ENCODE measurements at places on chromosomes 13 and 19. TPM values are rescaled to one million over a fixed set of nuclear protein-coding genes. Genes with fewer than 3 reads are reported as not detected.

DNA sequence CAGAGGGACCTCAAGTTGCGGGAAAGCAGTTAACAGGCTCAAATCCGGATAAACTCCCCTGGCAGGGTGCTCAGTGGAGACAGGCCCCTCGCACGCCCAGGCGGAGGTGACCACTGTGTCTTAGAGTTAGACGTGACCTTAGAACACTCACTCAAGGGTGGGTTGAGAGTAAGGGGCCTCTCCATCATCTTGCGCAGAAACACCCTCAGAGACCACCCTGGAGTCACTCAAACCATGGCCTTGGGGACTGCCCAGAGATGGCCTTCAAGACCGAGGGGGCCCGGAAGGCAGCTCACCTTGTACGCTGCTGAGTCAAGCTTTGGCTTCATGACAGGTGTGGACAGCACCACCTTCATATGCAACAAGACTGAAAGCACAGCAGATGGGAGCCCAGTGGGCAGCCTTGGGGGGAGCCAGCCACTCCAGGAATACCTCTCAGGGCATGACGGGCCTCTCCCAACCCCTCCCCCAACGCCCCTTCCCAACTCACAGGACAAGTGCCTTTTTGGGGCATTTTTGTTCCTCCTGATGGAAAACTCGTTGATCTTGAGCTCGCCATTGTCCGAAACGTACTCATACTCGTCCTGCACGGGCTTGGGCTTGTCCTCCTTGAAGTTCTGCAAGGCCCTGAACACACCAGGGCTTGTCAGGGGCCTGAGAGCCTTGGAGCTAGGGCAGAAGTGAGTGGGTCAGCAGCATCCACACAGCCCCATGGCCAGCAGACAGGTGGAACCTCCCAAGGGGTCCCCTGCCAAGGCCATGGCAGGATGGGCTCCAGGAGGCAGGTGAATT is 229.2 kb downstream of the TUBA3C start:
- DNase-seq, result no peak

GRCh38 chr13:38743466-38743865 is 56.6 kb downstream of the FREM2 start:
- DNase-seq, result no peak

GRCh38 chr13:61908906-61909615 is 493.4 kb upstream of the PCDH20 start:
- no peak for DNase-seq

- DNase-seq, result no peak
These were observed 250.7 kb downstream of the DCT start for GRCh38 chr13:94228763-94229162.

DNA sequence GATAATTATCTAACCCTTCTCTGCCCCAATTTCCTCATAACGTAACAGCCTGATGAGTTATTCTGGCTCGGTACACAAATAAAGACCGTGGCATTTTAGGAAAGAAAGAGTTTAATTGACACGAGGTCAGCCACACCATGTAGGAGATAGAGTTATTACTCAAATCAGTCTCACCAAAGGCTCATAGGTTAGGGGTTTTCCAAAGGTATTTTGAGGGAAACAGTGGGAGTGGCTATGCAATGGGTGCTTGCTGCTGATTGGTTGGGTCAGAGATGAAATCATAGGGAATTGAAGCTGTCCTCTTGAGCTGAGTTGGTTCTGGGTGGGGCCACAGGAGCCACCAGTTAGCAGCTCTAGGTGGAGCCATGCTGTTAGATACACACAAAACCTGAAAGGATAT is 137.5 kb downstream of the FREM2 start:
- no peak for DNase-seq

DNA sequence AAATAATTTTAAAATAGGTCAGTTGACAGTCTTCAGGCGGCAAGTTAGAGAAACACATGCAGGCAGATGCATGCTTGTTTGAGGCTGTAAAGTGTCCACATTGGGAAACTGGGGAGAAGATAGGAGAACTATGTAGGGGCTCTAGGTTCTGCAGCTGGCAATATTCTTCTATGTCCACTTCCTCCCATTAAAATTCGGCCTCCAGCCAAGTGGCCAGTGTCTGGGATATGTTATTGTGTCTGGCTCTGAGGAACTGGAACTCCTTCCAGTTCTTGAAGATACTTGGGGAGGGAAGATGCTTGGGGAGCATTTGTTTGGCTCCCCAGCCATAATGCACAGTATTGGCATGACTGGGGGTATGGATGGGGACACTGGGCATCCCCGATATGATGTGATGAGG is 20.9 kb upstream of the KLF2 start:
- no peak for DNase-seq

The TINCR gene
- total RNA-seq, result 0.26 TPM

The TSEN34 gene
- total RNA-seq, result 11.9 TPM

The PNMA8B gene
- 0.05 TPM for total RNA-seq

The LRCH1 gene
- total RNA-seq, result 18.0 TPM

All from activated CD8-positive, alpha-beta T cell treated with anti-CD3 and anti-CD28 coated beads, Interleukin-2, amount 10 ng/mL, durations not matched to agents 7 days and 5 days (primary cell).